ENCODE measurements at places on chromosomes 2 and 18.

DNA sequence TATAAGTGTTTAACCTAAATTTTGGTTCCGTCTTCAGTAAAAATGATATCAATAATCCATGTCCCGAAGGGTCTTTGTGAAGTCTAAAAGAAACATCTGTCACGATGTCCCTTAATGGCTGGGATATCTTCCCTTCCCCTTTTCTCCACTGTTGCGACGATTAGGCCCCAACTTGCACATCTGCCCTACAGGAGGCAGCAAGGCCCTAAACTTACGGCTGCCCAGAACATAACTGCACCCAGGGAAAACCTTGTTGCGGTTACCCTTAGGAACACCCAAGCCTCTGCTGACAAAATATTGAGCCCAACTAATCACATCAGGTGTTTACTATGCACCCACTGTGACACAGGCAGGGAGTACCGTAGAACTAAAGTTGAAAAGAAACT, 1.3 kb upstream of the SMAD2 start:
- no peak for DNase-seq

DNA sequence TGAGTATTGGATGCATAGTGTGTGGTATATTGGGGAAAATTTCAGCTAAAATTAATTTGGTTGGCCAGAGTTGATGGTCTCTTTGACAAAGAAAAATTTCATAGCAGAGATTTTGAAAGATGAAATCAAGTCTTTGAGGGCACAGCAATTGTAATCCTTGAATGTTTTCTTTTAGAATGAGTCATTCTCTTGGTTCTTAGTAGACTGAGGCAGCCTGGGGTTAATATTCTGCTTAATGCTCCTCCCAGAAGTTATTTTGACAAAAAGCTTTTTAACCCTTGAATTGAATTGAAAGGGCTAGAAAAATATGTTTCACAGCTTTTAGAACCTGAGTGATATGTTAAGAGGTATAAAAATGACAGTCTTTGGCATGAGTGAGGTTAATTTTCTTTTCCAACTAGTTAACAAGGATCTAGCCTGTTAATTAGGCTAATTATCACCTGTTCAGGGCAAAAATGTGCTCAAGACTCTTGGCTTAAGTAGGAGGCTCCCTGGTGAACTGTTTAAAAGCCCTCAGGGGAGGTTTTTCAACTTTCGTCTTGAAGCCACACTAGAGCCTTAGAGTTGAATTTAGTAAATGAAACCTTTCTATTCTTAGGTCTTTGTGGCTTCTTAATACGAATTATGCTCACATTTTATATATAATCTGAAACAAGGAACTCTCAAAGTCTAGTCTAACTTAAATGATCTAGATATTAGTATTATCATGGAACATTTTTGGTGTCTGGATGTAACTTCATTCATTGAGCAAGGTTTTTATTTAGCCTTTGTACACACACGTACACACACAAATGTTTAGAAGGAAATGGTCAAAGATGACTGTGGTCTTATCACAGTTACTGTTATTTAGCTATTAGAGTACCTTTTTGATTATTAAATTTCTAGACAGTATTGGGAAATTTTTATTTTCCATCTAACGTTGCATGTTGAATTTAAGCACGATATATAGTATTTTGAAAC, 272.5 kb downstream of the ZNF407 start:
- no peak for DNase-seq

GRCh38 chr18:58026395-58026794, 17.6 kb upstream of the NEDD4L start:
- DNase-seq = no peak

- DNase-seq = no peak
Observed at GRCh38 chr18:52394602-52395001, 54.6 kb downstream of the DCC start.

GRCh38 chr2:160168878-160169277, 31.2 kb downstream of the ITGB6 start:
- DNase-seq = no peak

DNA sequence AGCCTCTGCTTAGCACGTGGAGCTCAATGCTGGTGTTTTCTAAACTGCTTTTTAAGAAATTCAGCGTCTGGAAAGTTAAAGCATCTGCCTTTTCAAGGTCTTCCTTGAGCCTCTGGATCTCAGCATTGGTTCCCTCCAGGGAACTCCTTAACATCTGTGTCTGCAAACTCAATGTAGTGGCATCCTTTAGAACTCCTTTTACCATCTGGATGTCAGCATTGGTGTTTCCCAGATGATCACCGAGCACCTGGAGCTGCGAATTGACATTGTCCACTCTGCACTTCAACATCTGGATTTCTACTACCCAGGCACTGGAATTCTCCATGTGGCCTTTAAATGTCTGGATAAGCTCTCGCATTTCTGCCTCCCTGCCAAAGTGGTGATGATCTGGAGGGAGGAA, 3.7 kb downstream of the CLEC4F start:
- DNase-seq = no peak

- DNase-seq = no peak
Observed at GRCh38 chr18:69943021-69943420, 4.7 kb downstream of the CD226 start.

All from SW 1271 (cell line).